ENCODE measurements at places on chromosomes 2 and 18. TPM values are rescaled to one million over a fixed set of nuclear protein-coding genes. Genes with fewer than 3 reads are reported as not detected.

The MROH2A gene
- total RNA-seq, result not detected

The FLACC1 gene
- total RNA-seq, result 2.0 TPM

The CRYGC gene
- not detected for total RNA-seq

The TUBA3E gene
- total RNA-seq, result not detected

The FRZB gene
- total RNA-seq, result not detected

The SP5 gene
- total RNA-seq, result not detected

The FAP gene
- 21.8 TPM for total RNA-seq

The MYOM1 gene
- total RNA-seq, result 0.73 TPM

The DLGAP1 gene
- not detected for total RNA-seq

The NGEF gene
- total RNA-seq, result not detected

The COLEC12 gene
- 73.4 TPM for total RNA-seq

The OR6B2 gene
- total RNA-seq, result not detected

The SERPINB12 gene
- not detected for total RNA-seq

The PCARE gene
- not detected for total RNA-seq

The HTR2B gene
- total RNA-seq, result 4.3 TPM

The CNDP1 gene
- not detected for total RNA-seq

The SNTG2 gene
- 0.78 TPM for total RNA-seq

The C2orf81 gene
- 4.9 TPM for total RNA-seq

The CEBPZ gene
- total RNA-seq, result 17.8 TPM

The KCNIP3 gene
- total RNA-seq, result 14.2 TPM

All from cardiac ventricle fibroblast (primary cell).